ENCODE measurements at places on chromosomes 5 and 9.

DNA sequence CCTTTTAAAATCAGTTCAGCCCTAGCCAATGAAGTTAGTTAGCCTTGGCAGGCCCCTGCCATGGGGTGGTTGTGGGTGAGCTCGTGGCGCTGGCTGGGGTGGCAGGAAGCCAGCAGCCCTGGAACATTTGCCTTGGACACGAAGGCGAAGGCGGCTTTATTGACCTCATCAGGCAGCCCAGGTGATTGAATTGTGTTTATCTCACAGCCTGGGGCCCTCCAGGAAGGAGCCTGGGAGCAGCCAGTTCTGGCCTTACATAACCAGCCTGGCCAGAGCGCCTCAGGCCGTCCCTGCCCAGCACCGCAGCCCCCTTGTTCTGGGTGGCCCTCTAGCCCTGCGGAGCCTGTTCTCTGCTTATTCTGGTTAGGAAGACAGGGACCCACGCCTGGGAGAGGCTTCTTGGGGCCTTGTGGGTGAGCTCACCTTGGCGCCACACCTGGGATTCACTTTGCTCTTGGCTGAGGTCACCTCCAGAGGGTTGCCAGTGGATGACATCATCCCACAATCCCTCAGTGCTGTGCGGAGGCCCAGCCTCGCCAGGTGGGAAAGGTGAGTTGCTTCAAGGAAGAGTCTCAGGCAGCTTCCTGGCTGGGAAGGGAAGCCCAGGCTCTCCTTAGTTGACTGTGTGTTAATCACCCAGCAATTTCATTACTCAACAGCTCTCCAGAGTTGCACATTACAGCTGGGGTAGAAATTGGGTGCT, 54.4 kb upstream of the RPL26L1 start:
- DNase-seq = peak; percentile 0

DNA sequence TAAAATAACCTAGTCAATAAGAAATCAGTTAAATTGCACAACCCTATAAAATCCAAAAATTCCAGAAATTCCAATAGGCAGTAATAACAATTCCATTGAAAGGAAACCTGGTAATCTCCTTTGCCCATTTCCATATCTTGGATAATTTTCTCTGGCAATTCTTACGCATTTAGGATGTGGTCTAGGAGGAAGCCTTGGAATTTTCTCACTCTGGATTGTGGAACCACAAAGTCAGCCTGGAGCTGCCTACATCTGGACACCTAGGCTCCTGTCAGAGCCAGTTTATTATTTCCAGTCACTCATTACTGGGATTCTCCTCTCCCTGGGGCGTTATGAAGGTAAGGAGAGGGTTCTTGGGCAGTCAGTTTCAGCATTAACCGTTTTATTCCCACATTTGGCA, 40.3 kb upstream of the GNE start:
- no peak for DNase-seq

GRCh38 chr5:124365361-124365801, 381.1 kb downstream of the ZNF608 start:
- peak; percentile 73 for DNase-seq

DNA sequence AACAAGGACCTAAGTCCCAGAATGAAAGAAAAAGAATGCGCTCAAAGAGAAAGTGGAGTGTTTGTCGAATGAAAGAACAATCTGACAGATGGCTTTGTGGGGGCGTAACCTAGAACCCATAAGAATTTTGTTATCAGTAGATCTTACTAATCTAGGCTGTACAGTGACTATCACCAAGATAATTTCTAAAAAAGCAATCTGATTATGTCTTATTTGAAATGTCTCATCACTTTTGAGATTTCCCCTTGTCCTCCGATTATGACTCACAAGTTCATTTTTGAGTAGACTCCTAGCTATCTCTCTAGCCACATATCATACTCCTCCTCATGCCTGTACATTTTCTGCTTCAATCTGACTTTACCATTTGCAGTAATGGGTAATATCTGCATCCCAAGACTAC, 135.6 kb upstream of the SMARCA2 start:
- DNase-seq = no peak

DNA sequence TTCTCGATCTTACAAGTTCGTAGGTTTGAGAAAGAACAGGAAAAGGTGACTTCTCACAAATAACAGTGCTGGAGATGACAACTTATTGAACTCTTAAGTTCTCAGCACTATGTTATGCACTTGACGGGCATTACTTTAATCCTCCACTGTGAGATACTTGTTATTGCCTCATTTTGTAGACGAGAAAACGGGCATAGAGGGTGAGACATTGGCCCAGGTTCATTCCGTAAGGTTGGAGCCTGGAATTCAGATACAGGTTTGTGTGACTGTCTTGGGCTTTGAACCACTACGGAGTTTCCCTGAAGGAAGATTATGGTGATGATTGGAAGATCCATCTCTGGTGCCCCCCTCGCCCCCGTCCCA, 657 bp downstream of the MAT2B start:
- no peak for DNase-seq

DNA sequence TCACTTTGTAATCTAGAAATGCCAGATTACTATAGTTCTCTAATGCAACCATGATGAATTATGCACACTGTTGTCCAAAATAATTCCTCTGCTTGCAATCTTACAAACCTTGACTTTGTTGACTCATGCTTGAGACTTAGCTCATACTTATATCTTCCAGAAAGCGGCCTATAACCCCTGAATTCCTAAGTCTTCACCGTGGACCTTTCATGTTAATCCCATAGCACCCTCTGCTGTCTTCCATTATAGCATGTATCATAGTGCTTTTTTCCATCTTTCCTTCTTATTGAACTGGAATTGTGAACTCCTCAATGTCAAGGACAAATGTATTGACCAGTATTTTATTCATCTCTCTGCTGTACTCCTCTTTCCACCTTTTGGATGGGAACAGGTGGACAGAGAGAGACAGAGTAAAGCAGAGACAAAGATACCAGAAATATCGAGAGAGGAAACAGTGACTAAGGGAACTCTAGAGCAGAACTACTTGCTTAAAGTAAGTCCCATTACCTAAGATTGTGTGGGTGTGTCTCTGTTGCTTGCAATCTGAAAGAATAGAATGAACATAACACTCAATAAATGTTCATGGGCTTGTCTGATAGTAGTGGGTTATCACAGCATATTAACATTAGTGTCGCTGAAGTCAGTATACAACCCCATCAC, 110.0 kb downstream of the LURAP1L start:
- DNase-seq = no peak

DNA sequence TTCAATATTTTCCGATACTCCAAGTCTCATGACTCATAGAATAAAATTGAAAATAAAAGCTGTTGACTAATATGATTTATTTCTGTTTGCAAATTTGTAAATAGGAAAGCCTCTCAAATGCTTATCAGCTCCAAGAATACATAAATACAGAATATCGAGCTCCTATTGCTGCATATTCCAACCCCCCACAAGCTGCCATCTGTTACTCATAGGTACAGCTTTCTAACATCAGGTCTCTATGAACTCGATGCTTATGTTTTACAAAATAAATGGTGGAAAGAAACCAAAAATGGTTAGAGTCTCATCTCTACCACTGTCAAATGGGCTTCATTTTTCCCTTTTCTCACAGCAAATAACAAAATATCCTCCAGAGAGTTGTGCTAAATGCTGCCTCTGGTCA, 631.6 kb upstream of the CDH18 start:
- no peak for DNase-seq

DNA sequence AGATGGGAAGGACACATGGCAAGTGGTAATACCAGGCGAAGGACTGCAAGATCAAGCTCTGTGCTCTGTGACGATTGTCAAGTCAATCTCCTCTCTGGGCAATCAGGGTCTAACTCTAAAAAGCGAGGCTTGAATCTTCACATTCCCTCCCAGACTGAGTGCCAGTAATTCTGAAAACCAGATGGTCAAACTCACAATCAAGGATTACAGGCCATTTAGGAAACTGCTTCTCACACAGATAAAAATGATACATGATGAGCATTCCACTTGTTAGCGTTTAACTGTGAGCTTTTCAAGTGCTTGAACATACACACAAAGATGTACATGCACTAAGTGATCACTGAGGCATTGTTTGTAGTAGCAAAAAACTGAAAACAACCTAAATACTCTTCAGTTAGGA, 210.1 kb downstream of the TRIM32 start:
- no peak for DNase-seq

DNA sequence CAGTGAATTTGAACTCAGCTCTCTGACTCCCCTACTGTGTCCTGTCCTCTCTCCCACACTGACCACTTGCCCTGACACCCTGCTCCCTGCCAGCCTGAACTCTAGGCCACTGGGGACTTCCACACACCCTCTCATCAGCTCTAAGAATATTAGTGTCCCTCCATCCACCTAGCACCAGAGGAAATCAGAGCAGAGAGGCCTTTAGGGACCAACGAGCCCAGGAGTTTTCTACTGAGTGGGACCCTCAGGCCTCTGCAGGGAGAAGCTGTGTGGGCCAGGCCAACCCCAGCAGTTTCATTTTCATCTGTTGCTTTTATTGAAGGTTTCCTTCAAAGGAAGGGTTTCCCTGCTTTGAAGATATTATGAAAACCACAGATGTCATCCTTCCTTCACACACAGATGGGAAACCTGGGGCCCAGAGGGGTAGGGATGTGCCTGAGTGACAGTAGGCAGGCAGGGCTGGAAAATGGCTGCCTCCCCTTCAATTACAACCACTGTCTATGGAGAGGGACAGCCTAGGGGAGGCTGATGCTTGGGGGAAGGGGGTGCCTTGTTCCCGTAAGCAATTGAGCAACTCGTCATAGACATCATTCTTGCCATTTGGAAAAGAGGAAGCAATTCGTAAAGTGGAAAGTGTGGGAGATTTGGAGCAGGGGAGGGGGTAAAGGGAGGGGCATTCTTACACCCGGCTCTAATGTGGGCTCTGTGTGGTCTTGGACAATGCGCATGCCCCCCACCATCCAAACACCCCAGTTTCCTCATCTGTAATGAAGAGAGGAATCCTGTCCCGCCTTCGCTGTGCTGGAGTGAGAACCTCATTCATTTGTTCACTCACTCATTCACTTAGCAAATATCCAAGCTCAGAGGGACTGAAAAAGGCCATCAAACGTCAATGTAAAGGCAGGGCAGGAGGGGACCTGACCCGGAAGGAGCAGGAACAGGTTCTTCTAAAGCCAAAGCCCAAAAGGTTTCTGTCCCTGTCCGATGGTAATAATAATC, 3.9 kb downstream of the GLIPR2 start:
- DNase-seq = no peak

DNA sequence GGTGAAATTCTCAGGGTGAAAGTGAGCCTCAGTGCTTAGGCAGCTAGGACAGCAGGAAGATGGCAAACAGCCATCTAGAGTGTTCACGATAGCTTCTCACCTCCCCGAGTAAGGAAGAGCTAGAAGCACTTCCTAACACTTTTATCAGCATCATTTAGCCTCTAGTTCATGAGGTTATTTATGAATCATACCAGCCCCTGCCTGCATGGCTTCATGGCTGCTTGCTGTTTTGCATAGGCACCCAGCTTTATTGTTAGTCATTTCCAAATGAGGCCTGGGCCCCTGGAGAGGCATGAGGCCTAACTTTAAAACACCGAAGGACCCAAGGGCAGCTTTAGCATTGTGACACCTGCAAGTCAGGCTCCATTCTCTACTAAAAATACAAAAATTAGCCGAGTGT, 134.9 kb upstream of the PANK3 start:
- DNase-seq = no peak

GRCh38 chr5:178335302-178336030, 102.9 kb upstream of the PHYKPL start:
- peak; percentile 35 for DNase-seq

GRCh38 chr9:119802621-119803020, 433.4 kb upstream of the BRINP1 start:
- no peak for DNase-seq

GRCh38 chr5:80284720-80285119, 28.9 kb upstream of the SERINC5 start:
- DNase-seq = no peak

DNA sequence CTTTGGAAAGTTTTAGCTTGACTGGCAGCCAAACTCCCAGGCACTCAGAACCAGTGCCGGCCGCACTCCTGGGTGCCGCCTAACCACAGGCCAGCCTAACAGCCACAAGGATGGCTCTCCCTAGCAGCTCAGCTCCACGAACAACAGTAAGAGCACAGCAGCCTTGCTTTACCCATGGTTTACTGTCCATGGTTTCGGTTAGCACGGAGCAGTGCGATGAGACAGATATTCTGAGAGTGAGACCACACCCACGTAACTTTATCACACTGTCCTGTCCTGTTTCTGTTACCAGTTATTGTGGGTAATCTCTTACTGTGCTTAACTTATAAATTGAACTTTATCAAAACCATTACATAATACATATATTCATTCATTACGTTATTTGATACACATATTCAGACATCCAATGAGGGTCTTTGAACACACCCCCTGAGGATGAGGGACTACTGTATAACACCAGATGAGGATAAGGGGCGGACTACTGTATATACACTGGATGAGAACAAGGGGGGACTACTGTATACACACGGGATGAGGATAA, 12.4 kb downstream of the CLPTM1L start:
- DNase-seq = no peak

GRCh38 chr5:42832060-42832459, 20.4 kb upstream of the SELENOP start:
- DNase-seq = no peak

- DNase-seq = no peak
Measured at GRCh38 chr9:80871596-80871995, 817.8 kb downstream of the TLE1 start.

DNA sequence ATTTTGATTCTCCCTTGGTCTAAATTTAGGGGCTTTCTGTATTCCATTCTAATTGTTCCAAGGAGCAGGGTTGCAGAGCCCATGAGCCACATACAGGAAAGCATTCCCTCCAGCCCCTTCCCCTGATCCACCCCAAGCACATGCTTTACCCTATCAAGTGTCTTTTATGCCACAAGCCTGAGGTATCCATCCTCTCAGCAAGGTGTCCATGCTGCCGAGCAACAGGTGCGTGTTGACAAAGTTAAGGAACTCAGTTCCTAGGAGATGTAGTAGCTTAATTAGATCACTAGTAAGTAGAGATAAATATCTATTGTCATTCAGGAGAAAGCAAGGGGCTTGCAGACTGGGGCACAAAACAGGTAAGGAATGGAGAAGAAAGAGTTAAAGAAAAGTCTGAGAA, 57.8 kb downstream of the FEM1C start:
- no peak for DNase-seq

- DNase-seq = no peak
Measured at GRCh38 chr9:132164604-132165362, 2.9 kb downstream of the NTNG2 start.

- DNase-seq = no peak
Measured at GRCh38 chr9:110626101-110626829, 42.3 kb upstream of the MUSK start.

GRCh38 chr5:124581738-124582560, 164.5 kb downstream of the ZNF608 start:
- DNase-seq = no peak

DNA sequence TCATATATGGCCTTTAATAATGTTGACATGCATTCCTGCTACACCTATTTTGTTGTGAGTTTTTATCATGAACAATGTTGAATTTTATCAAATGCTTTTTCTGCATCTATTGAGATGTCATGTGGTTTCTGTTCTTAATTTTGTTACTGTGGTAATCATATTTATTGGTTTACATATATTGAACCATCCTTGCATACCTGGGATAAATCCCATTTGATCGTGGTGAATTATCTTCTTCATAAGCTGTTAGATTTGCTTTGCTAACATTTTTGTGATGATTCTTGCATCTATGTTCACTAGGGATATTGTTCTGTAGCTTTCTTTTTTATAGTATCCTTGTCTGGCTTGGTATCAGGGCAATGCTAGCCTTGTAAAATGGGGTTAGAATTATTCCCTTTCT, 222.0 kb downstream of the WDR70 start:
- DNase-seq = no peak
